A673 (cell line): ENCODE measurements at places on chromosomes 7 and 10. TPM values are rescaled to one million over a fixed set of nuclear protein-coding genes. Genes with fewer than 3 reads are reported as not detected.

DNA sequence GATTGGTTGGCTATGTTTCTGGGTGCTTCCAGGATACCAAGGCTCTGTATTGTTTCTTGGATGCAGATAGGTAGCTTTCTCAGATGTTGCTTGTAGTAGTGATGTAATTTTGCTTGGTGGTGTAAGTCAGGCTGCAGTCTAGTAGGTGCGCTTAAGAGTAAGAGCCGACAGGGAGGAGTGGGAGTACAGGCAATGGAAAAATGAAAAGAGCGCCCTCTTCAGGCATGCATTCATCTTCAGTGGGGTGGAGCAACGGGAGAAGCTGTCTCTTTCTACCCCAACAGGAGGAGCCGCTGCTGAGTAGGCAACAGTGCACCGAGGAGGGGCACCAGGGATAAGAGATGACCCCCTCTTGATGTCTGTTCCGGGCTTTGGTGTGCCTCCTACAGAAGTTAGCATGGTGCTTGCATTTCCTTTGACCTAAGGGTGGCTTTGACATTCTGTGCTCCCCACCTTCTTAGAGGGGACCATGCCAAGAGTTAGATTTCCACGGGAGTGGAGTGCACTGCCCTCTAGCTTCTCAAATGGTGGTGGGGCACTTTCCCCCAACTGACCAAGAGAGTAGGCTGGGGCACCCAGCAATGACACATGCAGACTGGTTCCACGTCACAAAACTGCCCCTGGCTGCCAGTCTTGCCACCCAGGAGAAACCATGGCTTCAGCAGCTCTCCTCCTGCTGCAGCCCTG, 56.1 kb downstream of the ZNF783 start:
- no peaks in the 10 kb centered on the region for H3K36me3 ChIP-seq
- peaks cover 7% of the 10 kb centered on the region for H3K27me3 ChIP-seq
- peak; percentile 8 for DNase-seq
- no peak overlapping the region for H3K27ac ChIP-seq
- H3K4me3 ChIP-seq: no peak overlapping the region

DNA sequence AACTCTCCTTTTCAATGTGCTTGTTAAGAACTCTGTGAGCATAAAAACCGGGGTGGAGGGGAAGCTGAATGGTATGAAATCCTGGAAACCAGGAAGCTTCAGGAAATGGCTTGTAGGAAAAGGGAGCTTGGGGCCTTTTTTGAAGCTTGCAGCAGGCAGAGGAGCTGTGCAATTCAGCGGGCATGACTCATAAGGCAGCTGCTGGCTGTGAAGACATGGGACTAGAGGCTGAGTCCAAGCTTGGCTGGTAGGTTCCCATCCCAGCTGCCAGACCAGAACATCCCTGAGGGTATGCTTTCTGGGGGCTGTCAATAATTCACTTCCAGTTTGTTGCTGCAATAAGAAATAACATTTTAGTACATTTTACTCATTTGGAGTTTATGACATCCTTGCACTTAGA, 36.8 kb upstream of the CDC14C start:
- H3K4me1 ChIP-seq: no peaks in the 10 kb centered on the region
- H3K27me3 ChIP-seq: no peaks in the 10 kb centered on the region
- DNase-seq: no peak
- H3K36me3 ChIP-seq: no peaks in the 10 kb centered on the region
- no peak overlapping the region for H3K27ac ChIP-seq

DNA sequence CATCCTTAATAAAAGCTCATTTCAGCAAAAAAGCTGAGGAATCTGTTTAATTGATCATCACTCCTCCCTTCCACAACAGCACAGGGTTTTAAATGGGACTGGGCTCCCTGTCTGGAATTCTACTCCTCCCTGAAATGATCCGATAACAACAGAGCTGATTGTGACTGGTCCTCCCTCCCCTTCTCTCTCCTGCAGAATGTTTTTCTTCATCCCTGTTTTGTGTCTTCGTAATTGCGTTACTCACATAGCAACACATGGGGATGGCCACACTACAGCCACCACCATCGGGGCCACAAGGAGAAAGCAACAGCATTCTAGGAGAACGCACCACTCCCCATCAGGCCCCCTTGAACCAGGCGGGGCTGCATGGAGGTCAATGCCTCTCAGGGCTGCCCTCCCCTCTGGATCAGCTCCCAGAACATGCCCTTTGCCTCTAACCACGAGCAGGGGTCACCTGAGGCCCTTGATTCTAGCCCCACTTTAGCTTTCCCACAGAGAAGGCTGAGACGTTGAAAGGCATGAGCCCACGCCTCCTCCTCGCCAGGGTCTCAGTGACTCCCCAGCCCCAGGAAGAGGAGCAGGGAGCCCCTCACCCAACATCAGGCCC, 152.6 kb downstream of the PLXNA4 start:
- H3K4me3 ChIP-seq: no peak overlapping the region
- no peak for DNase-seq
- no peaks in the 10 kb centered on the region for H3K36me3 ChIP-seq

DNA sequence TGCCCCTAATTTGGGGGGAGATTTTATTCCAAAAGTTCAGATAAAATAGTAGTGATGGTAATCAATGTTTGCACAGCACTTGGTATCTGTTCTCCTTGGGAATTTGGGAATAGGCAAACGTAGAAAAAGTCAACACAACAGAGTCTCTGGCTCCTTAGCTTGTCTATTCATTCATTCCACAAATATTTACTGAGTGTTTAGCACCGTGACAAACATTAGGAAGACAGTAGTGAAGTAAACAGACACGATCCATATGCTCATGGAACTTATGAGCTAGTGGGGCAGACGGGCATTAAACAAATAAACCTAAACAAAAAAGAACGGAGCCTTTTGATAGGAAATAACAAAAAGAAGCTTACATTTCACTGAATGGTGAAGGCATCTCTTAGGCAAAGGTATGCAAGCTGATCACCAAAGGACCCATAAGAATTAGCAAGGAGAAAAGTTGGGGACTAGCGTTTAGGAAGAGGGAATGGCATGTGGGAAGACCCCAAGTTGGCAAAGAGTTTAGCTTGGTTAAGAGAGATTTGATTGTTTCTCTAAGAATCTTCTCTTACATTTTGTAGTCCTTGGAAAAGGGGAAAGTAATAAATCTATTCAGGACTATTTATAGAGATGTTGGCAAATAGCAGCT, 243.9 kb upstream of the NPY start:
- H3K36me3 ChIP-seq: no peaks in the 10 kb centered on the region
- peaks cover 8% of the 10 kb centered on the region for H3K4me1 ChIP-seq
- H3K27me3 ChIP-seq: no peaks in the 10 kb centered on the region

GRCh38 chr7:39741942-39742623, 118.7 kb downstream of the RALA start:
- no peak overlapping the region for H3K4me3 ChIP-seq
- H3K27ac ChIP-seq: no peak overlapping the region
- H3K27me3 ChIP-seq: no peaks in the 10 kb centered on the region

GRCh38 chr7:88089561-88089960, 130.3 kb downstream of the SRI start:
- no peak overlapping the region for H3K4me3 ChIP-seq
- H3K4me1 ChIP-seq: peaks cover 26% of the 10 kb centered on the region
- DNase-seq: no peak
- no peak overlapping the region for H3K27ac ChIP-seq
- H3K36me3 ChIP-seq: no peaks in the 10 kb centered on the region
- no peaks in the 10 kb centered on the region for H3K27me3 ChIP-seq

DNA sequence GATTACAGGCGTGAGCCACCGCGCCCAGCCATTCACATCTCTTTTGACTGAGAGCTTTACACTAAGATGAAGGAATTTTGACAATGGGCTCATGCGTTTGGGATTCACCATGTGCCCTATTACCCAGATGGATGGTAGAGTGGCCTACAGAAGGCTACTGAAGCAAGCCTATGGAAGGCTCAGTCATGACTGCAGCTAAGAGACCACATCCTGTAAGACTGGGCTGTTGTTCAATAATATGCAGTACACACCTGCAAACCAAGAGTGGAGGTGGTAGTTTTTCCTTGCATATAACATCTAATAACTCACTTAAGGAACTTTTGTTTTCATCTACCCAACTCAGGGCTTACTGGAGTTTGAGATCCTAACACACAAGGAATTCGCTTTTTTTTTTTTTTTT, 6.1 kb upstream of the WIPI2 start:
- no peak overlapping the region for H3K27ac ChIP-seq
- no peak for DNase-seq
- no peaks in the 10 kb centered on the region for H3K27me3 ChIP-seq

DNA sequence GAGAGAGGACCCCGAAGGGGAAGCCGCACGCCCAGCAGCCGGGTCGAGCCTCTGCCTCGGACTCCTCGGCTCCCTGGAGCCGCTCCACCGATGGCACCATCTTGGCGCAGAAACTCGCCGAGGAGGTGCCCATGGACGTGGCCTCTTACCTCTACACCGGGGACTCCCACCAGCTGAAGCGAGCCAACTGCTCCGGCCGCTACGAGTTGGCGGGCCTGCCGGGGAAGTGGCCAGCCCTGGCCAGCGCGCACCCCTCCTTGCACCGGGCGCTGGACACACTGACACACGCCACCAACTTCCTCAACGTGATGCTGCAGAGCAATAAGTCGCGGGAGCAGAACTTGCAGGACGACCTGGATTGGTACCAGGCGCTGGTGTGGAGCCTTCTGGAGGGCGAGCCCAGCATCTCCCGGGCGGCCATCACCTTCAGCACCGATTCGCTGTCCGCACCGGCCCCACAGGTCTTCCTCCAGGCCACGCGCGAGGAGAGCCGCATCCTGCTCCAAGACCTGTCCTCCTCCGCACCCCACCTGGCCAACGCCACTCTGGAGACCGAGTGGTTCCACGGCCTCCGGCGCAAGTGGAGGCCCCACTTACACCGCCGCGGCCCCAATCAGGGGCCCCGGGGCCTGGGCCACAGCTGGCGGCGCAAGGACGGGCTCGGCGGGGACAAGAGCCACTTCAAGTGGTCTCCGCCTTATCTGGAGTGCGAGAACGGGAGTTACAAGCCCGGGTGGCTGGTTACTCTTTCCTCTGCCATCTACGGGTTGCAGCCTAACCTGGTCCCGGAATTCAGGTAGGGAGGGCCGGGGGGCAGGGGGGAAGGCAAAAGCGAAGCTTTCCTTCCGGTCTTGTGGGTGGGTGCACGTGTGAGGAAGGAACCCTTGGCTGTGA, 973 bp downstream of the GPR158 start:
- H3K27ac ChIP-seq: no peak overlapping the region
- no peaks in the 10 kb centered on the region for H3K36me3 ChIP-seq
- no peak overlapping the region for H3K4me3 ChIP-seq
- no peak for DNase-seq
- peaks cover 13% of the 10 kb centered on the region for H3K4me1 ChIP-seq
- H3K27me3 ChIP-seq: peaks cover 90% of the 10 kb centered on the region

DNA sequence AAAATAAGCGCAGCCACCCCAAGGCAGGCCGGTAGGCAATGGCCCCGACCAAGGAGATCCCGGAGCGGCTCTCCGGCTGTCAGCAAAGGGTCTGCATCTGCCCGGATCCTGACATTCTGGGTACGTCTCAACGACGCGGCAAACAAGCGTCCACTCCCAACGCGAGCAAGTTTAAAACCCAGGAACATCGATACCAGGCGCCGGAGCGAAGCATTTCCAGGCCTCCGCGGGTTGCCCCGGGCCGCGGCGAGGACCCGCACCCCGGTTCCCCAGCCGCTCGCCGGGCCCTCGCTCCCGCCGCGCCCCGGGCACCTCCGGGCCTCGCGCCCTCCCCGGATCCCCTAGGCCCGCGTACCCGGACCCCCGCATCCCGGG, 453 bp downstream of the URGCP start:
- DNase-seq: peak; percentile 42
- H3K27ac ChIP-seq: peak overlapping the region; percentile 85
- H3K27me3 ChIP-seq: no peaks in the 10 kb centered on the region
- H3K4me1 ChIP-seq: peaks cover 4% of the 10 kb centered on the region
- peak overlapping the region; percentile 65 for H3K4me3 ChIP-seq
- no peaks in the 10 kb centered on the region for H3K36me3 ChIP-seq

GRCh38 chr10:132589681-132590080, 52.1 kb downstream of the INPP5A start:
- H3K4me3 ChIP-seq: no peak overlapping the region
- H3K4me1 ChIP-seq: peaks cover 10% of the 10 kb centered on the region
- no peak overlapping the region for H3K27ac ChIP-seq

DNA sequence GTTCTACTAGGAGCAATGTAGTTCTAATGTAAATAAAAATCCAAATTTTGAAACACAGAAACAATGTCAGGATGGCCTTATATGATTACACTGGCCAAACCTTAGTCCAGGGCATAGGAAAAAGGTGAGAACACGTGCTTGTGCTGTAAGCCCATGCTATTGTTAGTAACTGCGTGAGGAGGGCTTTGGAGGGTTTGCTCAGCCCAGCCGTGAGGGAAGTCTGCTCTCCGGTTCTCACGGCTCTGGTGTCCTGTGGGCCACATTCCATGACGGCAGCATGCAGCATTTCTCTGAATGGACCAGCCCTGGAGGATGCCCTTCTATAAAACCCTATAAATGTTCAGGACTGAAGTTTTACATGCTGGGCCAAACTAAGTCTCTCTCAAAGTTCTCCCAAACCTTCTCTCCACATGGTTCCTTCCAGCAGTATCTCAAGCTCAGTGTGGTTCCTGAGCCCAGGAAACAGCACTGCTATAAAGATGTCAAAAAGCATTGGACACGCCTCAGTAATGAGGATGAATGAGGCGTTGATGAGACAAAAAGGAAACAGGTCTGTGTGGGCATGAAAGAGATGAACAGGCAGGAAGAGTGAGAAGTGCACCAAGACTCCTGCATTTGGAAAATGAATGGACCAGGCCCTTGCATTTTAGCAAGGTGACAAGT, 174.8 kb upstream of the CDCA7L start:
- H3K27ac ChIP-seq: peak overlapping the region; percentile 84
- H3K27me3 ChIP-seq: no peaks in the 10 kb centered on the region
- peak; percentile 99 for DNase-seq
- no peak overlapping the region for H3K4me3 ChIP-seq
- H3K36me3 ChIP-seq: no peaks in the 10 kb centered on the region

- peaks cover 19% of the 10 kb centered on the region for H3K27me3 ChIP-seq
- H3K4me1 ChIP-seq: no peaks in the 10 kb centered on the region
- H3K4me3 ChIP-seq: no peak overlapping the region
- DNase-seq: no peak
Observed at GRCh38 chr7:76202666-76203030, 952 bp downstream of the SRRM3 start.

- DNase-seq: no peak
- H3K36me3 ChIP-seq: no peaks in the 10 kb centered on the region
- H3K4me1 ChIP-seq: no peaks in the 10 kb centered on the region
- H3K4me3 ChIP-seq: no peak overlapping the region
- H3K27me3 ChIP-seq: peaks cover 28% of the 10 kb centered on the region
Observed at GRCh38 chr10:48758411-48758810, 73.7 kb downstream of the WDFY4 start.

GRCh38 chr10:37784678-37785077, 72.7 kb downstream of the ZNF248 start:
- no peaks in the 10 kb centered on the region for H3K36me3 ChIP-seq
- H3K27ac ChIP-seq: no peak overlapping the region
- H3K4me1 ChIP-seq: no peaks in the 10 kb centered on the region
- no peak overlapping the region for H3K4me3 ChIP-seq

ZCCHC24 gene
- total RNA-seq: 9.8 and 17.9 TPM in 2 replicates

VAX1 gene
- 65.1 and 74.4 TPM in 2 replicates for total RNA-seq

GRM3 gene
- total RNA-seq: not detected in 2 replicates

GPC2 gene
- 23.3 and 28.4 TPM in 2 replicates for total RNA-seq

ANKRD61 gene
- total RNA-seq: 0.98 and 1.1 TPM in 2 replicates

MYPN gene
- total RNA-seq: 0.87 and 1.7 TPM in 2 replicates

TFPI2 gene
- 6.1 and 7.8 TPM in 2 replicates for total RNA-seq

CC2D2B gene
- not detected in 2 replicates for total RNA-seq

AKR1D1 gene
- total RNA-seq: not detected in 2 replicates

CDH23 gene
- total RNA-seq: 49.7 and 50.7 TPM in 2 replicates

ATOH7 gene
- total RNA-seq: not detected in 2 replicates

RAPGEF5 gene
- total RNA-seq: 10.7 and 14.9 TPM in 2 replicates

ICA1 gene
- not detected in 2 replicates for total RNA-seq

SCIN gene
- total RNA-seq: 0.09 and 0.39 TPM in 2 replicates
